ENCODE measurements at places on chromosomes 6 and 20.

DNA sequence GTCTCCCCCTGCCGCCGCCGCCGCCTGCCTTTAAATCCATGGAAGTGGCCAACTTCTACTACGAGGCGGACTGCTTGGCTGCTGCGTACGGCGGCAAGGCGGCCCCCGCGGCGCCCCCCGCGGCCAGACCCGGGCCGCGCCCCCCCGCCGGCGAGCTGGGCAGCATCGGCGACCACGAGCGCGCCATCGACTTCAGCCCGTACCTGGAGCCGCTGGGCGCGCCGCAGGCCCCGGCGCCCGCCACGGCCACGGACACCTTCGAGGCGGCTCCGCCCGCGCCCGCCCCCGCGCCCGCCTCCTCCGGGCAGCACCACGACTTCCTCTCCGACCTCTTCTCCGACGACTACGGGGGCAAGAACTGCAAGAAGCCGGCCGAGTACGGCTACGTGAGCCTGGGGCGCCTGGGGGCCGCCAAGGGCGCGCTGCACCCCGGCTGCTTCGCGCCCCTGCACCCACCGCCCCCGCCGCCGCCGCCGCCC is 474 bp downstream of the CEBPB start:
- peak; percentile 61 for DNase-seq

GRCh38 chr6:44217332-44218143 is 812 bp downstream of the MYMX start:
- DNase-seq = no peak

DNA sequence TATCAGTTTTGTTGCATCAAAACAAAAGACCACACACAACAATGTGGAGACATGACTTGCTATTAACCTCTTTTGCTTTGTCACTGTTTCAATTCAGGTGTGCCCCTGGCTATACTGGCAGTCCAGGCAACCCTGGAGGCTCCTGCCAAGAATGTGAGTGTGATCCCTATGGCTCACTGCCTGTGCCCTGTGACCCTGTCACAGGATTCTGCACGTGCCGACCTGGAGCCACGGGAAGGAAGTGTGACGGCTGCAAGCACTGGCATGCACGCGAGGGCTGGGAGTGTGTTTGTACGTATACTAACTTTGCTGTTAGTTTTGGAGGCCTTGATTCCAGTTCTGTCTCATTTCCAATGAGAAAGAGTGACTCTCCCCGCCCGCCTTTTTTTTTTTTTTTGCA is 356.9 kb downstream of the ARHGAP18 start:
- no peak for DNase-seq

DNA sequence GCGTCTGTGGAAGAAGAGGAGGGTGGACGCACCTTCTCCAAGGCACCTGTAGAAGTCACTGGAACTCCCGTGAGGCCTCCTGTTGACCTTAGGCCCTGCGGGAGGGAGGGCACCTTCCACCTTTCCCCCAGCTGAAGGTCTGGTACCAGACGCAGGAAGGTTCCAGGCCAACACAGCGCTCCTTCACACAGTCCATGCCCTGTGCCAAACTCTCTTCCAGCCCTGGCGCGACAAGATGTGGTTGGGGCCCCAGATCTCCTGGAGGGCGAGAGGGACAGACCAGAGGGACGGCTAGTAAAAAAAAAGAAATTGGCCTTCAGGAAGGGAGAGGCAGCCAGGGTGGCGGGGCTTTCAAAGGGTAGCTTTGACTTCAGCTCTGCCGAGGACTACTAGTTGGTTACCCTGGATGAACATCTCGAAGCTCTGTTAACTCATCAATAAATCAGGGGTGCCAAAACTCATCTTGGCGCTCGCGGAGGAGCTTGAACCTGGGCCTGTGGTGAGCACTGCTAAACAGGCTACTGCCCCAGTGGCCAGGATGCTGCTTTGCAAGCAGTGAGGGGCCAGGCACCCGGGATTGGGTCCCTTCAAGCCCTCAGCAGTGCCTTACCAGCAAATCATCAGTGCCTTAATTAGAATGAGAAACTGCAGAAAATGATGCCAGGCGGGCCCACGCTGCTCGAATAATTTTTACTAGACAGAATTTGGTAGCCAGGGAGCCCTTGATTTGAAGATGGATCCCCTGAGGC is 14.9 kb downstream of the AARS2 start:
- DNase-seq = no peak

GRCh38 chr6:47483516-47483852 is 5.9 kb downstream of the CD2AP start:
- DNase-seq = no peak

DNA sequence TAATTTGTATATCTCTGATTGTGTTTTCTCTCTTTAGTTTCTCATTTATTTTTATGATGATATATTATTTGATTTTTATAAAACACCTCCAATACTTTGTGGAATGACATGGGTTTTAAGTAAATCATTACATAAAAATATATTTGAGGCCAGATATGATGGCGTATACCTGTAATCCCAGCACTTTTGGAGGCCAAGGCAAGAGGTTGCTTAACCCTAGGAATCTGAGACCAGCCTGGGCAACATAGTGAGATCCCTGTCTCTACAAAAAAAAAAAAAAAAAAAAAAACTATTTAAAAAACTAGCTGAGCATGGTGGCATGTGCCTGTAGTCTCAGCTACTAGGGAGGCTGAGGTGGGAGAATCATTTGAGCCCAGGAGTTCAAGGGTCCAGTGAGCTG is 87.3 kb downstream of the BMP6 start:
- no peak for DNase-seq

DNA sequence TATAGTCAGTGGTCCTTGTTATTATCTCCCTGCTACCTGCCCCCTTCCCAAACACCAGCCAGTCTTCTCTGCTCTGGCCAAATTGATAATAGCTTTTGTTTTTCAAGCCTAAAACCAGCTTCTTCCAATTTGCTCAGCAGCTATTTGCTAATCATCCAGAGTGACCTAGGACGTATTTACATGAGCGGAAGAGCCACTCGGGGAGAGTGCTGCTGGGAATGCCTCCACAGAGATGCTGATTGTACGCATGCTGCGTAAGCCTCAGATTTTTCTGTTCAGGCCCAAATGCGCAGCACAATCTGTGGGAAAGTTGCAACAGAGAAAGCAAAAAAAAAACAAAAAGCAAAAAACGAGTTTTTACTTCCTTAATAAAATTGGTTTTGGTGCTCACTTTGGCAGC is 24.4 kb upstream of the ID1 start:
- DNase-seq = no peak

GRCh38 chr20:50163570-50164317 is 10.2 kb upstream of the PEDS1 start:
- DNase-seq = no peak

GRCh38 chr6:129546702-129547101 is 163.3 kb downstream of the ARHGAP18 start:
- no peak for DNase-seq

- no peak for DNase-seq
These were observed 82.9 kb upstream of the MAFB start for GRCh38 chr20:40771848-40772511.

- no peak for DNase-seq
These were observed 2.8 kb downstream of the TENT5A start for GRCh38 chr6:81749707-81750106.

Measured in CD4-positive, alpha-beta T cell treated with Interleukin-21 for 1 hour (primary cell).